ENCODE measurements at places on chromosomes 13 and 19. TPM values are rescaled to one million over a fixed set of nuclear protein-coding genes. Genes with fewer than 3 reads are reported as not detected.

- DNase-seq: no peak
Measured at GRCh38 chr13:97883396-97883795, 70.1 kb upstream of the IPO5 start.

DNA sequence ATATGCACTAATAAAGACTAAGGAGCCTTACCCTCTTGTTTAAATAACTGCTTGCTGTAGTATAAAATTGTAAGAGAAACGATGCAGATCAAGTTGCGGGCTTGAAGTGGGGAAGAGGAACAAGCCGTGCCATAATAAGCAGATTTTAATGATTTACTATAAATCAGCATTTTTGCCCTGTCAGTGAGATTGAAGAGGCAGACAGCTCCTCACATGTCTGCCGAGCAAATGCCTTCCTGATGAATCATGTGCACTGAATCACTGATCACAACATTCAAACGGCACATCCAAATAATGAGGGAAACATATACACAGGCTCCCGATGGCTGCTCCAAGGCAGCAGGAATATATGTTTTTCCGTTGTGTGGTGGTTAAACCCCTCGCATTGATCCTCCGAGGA lies 282.9 kb downstream of the TSHZ3 start:
- peak; percentile 66 for DNase-seq

- no peak for DNase-seq
Measured at GRCh38 chr13:97205982-97206381, 16.2 kb upstream of the MBNL2 start.

DNA sequence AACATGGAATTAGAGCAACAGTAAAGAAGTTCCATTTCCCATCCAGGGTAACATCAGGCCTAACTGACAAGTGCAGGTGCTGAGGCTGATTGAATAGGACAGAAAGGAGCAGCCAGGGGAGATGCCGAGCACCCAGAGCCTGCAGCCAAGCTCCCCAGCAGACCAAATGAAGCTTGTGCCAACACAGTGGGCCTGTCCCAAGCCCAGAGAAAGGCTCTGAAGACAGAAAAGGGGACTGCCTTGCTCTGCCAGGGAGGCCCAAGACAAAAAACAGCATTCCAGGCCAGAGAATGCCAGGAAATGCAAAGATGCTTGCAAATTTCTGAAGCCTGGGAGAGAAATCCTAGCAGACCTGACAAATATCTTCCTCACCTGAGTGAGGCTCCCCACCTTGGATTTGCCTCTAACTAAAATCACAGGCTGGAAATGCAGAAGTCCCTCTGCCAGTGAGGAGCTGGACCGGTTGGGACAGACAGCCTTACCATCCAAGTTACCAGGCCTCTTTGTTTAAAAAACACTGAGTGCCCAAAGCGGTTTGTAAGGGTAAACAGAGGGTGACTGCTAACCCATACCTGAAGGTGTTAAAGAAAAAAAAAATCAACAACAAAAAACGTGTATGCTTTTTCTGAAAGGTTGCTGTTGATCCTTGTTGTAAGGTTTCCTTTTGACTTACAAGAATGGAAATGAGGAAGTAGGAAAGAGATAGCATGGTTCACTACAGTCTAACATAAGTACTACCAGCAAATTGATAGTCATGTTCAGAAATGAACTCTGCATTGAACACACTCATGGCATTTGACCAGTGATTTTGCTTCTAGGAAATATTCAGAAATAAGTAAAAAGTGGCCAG lies 11.8 kb upstream of the HMGB1 start:
- no peak for DNase-seq

GRCh38 chr19:5123646-5124045 lies 154.7 kb downstream of the KDM4B start:
- no peak for DNase-seq

Gene UGGT2
- total RNA-seq: 57.1 TPM

Gene ZNF773
- 12.4 TPM for total RNA-seq

DNA sequence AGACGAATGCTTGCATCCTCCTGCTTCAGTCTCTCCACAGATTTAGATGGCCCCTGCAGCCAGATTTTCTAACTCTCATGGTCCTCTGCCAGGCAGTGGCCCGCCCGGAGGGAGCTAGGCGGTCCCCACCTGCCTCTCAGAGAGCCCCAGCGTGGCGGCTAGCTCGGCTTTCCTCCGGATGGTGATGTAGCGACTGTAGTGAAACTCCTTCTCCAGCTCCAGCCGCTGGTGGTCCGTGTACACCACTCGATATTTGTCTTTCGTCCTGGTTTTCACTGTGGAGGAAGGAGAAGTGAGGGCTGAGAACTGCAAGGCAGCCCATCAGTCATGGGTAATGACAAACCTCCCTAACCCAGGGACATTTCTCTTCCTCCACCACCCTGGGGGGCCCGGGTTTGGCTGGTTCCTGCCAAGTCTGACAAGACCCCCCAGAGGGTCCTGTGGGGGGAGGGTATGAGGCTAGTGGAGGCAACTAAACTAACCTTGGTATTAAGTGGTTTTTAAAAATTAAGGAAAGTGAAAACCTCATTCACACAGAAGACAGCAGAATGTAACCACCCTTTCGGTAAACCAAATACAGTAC lies 4.3 kb downstream of the CDX2 start:
- DNase-seq: no peak

- DNase-seq: no peak
Measured at GRCh38 chr13:40438022-40438680, 228.3 kb downstream of the FOXO1 start.

Gene KLK10
- total RNA-seq: not detected

DNA sequence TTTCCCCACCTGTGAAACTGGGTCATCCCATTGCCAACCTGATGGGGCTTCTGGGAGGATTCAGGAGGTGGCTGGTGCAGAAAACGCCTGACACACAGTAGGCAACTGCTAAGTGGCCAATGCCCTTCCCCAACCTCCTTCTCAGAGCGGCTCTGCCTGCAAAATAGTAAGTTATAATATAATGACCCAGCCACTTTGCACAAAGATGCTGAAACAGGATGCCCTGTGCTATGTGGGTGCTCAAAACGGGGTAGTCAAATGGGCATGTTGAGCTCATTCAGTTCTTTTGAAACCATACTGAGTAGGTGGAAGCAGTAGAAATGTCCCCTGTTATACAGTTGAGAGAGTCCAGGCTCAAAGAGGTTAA lies 507 bp downstream of the MARCHF2 start:
- no peak for DNase-seq

- DNase-seq: no peak
Measured at GRCh38 chr19:17522988-17523872, 11.8 kb downstream of the PGLS start.

Gene AMER2
- total RNA-seq: not detected

Gene MIDN
- 96.9 TPM for total RNA-seq

GRCh38 chr13:69600811-69601210 lies 506.8 kb upstream of the ATXN8OS start:
- DNase-seq: no peak

Gene RAB11B
- total RNA-seq: 67.2 TPM

GRCh38 chr19:18606281-18607225 lies at the start of gene CRLF1:
CRLF1 (minus strand) TSS chr19:18606799; CDS start chr19:18606656, 143 bp downstream.
- DNase-seq: no peak

- DNase-seq: no peak
Measured at GRCh38 chr13:33846303-33847062, 28.5 kb downstream of the RFC3 start.

- DNase-seq: no peak
Measured at GRCh38 chr13:112710855-112711527, 21.2 kb downstream of the ATP11A start.

GRCh38 chr19:16226184-16226591 lies 28.5 kb downstream of the AP1M1 start:
- DNase-seq: no peak

Gene ZNF473
- 9.9 TPM for total RNA-seq

- no peak for DNase-seq
Measured at GRCh38 chr19:8083141-8083540, 30.6 kb downstream of the CCL25 start.

- no peak for DNase-seq
Measured at GRCh38 chr13:56718791-56719190, 421.9 kb upstream of the PRR20A start.

DNA sequence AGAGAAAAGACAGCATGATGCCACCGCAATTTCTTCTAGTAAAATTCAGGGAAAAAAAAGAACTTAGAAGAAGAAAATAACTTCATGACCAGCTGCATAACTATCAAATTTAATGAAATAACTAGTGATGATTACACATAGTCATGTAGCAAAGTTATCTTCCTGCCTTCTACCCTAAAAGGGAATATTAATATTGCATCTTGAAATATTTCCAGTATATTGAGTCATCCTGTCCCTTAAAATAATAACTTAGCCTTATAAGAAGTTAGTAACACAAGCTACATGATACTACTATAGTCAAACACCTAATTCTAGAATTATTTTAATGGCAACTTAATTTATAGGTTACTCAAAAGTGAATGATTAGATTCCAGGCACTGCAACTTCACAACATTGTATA lies 289.2 kb downstream of the KLF12 start:
- DNase-seq: no peak

DNA sequence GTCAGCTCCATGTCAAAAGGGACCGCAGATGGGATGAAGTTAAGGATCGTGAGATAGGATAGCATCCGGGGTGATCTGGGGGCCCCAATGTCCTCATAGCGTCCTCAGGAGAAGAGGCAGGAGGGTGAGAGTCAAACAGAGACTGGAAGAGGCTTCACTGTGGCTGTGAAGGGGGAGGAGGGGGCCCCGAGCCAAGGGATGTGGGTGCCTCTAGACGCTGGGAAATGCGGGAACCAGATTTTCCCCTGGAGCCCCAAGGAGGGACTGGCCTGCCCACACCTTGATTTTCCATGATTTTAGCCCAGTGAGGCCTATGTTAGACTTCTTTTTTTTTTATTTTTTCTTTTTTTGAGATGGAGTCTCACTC lies 61.2 kb downstream of the GNG7 start:
- DNase-seq: no peak

DNA sequence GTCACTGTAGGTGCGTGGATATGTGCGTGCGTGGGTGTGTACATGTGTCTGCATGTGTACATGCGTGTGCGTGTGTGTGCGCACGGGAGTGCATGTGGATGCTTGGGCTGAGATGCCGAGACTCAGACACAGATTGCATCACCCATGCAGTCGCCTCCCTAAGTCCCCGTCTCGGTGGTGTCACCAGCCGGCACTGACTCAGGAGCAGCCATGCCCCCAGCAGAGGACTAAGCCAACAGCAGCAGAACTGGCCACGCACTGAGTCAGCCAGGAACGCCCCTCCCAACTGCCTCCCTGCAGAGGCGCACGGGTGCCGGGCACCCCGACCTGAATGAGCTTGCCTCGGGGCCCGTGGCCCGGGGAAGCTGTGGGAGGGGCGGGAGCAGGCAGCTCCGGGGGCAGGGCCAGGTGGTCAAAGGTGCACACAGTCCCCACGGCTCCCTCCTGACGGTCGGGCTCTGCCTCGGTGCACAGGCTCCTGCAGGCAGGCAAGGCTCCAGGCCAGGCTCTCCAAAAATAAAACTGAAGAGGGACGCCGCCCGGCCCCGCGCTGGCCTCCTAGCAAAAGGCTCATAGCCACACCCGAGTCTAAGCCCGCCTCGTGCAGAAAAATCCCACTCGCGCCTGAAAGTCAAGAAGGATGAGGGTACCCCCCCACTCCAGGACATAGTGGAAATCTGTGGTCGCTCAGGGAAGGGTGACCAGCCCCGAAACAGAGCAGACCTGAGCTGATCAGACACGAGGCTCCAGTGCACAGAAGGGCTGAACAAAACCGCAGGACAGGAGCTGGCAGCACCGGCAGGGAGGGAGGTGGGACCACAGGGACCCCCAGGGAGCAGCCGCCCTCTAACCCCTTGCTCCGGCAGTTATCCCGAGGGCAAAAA lies 49.2 kb downstream of the GADD45B start:
- peak; percentile 82 for DNase-seq

Gene ACER1
- not detected for total RNA-seq

- no peak for DNase-seq
Measured at GRCh38 chr13:51577690-51578089, 6.6 kb upstream of the WDFY2 start.

Gene ALKBH6
- total RNA-seq: 20.9 TPM

GRCh38 chr13:88651531-88651930 lies 980.4 kb downstream of the SLITRK5 start:
- no peak for DNase-seq

Gene CEACAM4
- not detected for total RNA-seq

DNA sequence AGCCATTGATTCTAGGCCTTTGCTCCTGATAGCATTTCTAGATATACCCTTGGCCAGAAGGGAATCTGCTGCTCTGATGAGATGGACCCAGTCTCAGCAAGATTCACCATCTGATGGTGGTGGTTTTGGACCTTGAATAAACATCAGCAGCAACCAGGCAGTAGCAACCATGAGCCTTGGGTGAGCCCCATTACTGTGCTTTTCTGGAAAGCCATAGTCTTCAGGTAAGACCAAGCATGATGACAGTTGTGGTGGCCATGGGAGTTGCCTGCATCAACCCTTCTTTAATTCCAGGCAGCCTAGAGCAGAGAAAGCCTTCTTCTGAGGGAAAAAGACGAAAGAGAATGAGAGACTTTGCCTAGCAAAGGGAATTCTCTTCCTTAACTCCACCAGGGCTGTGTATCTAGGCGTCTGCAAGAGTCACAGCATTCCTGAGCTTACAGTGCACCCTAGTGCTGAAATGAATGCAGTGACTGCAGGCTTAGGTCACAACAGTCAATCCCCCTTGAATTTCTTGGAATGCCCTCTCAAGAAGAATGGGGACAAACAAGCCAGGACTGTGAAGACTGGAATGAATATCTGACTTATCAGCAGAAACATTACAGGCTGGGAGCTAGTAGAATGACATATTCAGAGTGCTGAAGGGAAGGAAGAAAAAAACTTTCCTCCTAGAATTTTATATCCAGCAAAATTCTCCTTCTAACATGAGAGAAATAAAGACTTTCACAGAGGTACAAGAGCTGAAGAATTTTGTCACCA lies 942.4 kb upstream of the PCDH20 start:
- DNase-seq: peak; percentile 74

- no peak for DNase-seq
Measured at GRCh38 chr13:58341318-58341717, 709.8 kb downstream of the PCDH17 start.

DNA sequence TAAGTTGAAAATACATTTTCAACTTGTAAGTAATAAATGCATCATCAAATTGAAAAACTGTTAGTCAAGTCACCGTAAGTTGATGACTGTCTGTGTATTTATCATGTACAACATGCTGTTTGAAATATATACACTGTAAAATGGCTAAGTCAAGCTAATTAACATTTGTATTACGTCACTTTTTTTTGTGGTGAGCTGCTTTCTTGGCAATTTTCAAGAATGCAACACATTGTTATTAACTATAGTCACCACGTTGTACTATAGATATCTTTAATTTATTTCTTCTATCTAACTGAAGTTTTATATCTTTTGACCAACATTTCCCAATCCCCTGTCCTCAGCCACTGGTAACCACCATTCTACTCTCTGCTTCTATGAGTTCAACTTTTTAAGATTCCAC lies 57.0 kb downstream of the RBM26 start:
- no peak for DNase-seq

GRCh38 chr19:31314156-31314555 lies 35.1 kb downstream of the TSHZ3 start:
- no peak for DNase-seq

Gene IZUMO2
- not detected for total RNA-seq

GRCh38 chr13:99065235-99066015 lies 87.6 kb upstream of the DOCK9 start:
- DNase-seq: peak; percentile 61

Measured in MCF 10A (cell line).